ENCODE measurements at places on chromosomes 3 and 15.

GRCh38 chr15:63509056-63509954 lies 4.9 kb downstream of the USP3 start:
- DNase-seq = no peak

DNA sequence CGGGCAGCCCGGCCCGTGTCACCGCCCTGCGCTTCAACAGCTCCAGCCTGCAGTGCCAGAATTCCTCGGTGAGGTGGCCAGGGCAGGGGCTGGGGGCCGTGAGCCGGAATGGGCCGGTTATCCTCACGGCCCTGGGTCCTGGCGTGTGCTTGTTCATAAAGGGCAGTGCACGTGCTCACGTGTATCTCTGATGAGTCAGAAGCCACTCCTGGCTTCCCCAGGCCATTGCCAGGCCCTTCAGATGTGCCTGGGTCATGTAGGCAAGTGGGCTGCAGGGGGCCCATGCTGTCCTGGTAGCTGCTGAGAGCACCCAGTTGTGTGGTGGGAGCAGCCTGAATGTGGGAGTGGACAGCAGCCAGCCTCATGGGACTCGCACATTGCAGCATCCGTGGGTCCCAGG lies 29.2 kb downstream of the PLXNA1 start:
- DNase-seq = no peak

DNA sequence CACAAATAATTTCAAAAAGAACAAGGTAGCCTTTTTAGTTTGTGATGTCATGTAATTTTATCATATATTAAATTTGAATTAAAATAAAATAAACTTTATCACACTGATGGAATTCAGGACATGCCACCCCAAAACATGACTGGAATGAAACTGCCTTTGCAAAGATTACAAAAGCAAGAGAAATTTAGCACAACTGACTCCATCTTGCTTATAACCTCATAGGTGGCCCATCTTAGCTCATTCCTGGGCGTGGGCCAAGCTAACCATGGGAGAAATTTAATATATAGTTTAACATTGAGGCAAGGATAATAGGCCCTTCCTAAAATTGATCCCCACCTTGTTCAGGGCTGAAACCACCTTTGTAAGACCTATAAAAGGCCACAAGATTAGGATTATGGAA lies 235.6 kb downstream of the ZNF385D start:
- DNase-seq = no peak

GRCh38 chr3:58271901-58272501 lies 34.0 kb upstream of the RPP14 start:
- peak; percentile 97 for DNase-seq

DNA sequence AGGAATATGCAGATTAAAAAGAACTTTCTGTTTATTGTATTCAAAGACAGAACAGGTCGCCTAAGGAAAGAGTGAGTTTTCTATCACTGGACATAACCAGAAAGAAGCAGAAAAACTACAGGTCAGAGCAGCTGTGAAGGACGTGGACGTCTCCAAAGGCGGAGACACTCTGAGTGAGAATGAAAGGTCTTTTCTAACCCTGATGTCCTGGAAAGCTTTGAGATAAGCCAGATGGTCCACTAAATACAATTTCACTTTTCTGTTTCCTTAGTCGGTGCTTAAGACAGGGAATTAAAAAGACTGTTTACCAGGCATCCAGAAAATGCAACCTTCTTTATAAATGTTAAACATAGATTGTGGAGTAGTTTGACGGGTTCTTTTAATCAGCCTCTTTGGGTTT lies 360.4 kb downstream of the FGF12 start:
- DNase-seq = no peak

GRCh38 chr3:45043728-45044299 lies 17.7 kb downstream of the CLEC3B start:
- DNase-seq = peak; percentile 86

DNA sequence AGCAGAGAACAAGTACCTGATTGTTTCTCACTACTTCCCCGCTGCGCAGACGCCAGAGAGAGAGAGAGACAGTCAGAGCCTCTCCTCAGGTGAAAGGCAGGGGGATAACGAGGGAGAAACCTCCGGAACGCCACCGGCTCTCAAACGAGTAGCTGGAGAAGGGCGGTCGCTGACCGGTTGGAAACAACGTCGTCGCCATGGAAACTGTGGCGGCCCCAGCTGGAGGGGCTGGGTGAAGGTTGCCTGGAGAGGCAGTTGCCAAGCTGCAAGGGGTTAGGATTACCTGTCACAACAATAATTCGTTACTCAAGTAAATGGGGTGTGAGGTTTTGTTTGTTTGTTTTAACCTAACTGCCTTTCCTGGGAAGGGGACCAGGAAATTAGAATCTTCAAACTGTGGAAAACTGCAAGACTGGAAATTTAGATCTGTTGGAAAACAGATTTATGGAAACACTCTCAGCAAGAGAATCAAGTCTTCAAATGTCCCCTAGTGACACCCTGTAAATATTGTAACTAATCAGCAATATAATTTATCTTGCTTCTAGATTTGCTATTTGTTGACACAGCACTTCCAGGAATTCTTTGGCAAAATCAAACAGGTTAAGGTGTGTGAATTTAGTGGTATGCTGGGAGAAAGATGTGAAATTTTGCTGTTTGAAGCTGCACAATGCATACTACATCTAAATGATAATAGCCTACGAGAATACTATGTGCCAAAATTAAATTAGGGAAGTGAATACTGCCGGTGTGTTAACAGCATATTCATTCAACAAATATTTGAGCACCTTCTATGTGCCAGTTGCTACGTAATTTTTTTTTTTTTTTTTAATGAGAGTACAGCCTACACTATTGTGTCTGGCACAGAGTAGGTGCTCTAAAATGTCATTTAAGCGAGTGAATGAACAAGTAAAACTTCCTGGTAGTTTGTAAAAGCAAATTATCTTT lies at the start of gene DNAH12:
TSS of gene DNAH12 (minus strand) at position 164 of the 945 bp plus-strand sequence. CDS start 1,474 bp downstream, outside the sequence.
- peak; percentile 9 for DNase-seq

DNA sequence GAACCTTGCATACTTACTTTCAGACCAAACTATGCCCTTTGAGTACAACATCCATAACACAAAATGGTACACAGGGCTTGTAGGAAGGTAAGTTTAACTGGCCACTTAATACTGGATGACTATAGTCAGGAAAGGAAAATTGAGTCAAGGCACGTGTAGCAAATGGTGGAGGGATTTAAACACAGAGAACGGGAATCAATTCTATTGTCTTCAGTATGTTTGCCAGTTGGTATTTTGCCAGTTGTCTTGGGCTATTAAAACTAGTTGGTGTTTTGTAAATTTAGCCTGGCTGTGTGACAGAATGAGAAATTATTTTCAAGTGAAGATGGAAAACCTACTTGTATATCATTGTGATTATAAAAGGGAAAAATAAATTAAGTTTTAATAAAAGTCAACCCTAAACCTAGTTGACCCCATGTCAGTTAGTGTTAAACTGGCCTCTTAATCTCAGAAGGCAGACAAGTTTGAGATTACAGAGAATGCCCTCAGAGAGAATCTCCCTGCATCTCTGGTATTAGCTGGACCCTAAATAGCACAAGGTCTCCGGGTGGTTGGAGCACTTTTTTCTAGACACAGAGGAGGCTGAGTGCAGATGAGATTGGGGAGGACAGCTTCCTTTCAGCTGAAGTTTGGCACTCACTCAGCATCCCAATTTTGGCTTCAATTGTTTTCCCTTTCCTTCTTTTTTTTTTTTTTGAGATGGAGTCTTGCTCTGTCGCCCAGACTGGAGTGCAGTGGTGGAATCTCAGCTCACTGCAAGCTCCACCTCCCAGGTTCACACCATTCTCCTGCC lies 91.2 kb downstream of the MB21D2 start:
- no peak for DNase-seq

DNA sequence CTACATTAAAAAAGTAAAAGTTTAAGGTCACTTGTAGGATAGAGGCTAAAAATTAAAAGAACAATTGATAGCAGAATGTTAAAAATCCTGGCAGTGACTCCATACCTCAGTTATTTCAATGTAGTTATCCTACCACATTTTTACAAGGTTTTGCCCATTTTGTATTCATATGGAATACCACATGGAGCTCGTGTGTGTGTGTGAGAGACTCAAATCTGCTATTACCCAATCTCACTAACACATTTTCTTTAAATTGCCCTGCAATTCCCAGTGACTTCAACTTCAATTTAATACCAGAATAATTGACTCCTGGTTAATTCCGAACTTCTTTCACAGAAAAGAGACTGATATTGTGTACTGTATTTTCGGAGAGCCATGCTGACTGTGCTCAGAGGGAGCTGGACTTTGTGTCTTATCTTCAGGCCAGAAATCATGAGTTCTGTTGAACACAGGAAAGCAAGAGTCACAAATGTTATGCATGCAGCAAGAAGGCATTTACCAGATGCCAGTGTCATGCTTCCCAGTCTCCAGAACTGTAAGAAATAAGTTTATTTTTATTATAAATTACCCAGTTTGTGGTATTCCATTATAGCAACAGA lies 529.0 kb upstream of the NECTIN3 start:
- no peak for DNase-seq

DNA sequence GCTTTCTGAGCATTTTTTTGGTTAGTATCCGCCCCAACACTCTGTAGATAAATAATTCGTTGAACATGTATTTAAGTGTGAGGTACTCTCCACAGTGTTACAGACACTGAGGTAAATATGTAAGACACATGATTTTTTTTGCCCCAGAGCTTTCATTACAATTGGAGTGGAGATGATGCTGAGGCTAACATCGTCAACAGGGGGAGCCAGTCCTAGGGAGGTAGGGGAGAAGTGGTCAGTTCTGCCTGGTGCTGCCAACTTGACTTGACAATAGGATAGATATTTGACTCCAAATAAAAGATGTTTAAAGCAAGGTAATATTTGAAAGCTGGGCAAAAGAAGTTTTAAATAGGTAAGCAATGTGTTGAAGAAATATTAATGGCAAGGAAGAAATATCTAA lies 295.7 kb downstream of the UNC13C start:
- no peak for DNase-seq

- DNase-seq = no peak
Observed at GRCh38 chr3:162329514-162329913, 832.9 kb downstream of the OTOL1 start.

- DNase-seq = peak; percentile 85
Observed at GRCh38 chr3:123750659-123751420, 133.3 kb downstream of the MYLK start.

- no peak for DNase-seq
Observed at GRCh38 chr3:128537091-128537703, 44.2 kb upstream of the GATA2 start.

GRCh38 chr3:188701485-188701969 lies 470.2 kb upstream of the TPRG1 start:
- no peak for DNase-seq

- DNase-seq = no peak
Observed at GRCh38 chr3:37668818-37669610, 192.7 kb upstream of the CTDSPL start.

- DNase-seq = no peak
Observed at GRCh38 chr3:42853056-42853455, 22.6 kb downstream of the CYP8B1 start.

- no peak for DNase-seq
Observed at GRCh38 chr3:86880066-86880465, 110.9 kb downstream of the VGLL3 start.

DNA sequence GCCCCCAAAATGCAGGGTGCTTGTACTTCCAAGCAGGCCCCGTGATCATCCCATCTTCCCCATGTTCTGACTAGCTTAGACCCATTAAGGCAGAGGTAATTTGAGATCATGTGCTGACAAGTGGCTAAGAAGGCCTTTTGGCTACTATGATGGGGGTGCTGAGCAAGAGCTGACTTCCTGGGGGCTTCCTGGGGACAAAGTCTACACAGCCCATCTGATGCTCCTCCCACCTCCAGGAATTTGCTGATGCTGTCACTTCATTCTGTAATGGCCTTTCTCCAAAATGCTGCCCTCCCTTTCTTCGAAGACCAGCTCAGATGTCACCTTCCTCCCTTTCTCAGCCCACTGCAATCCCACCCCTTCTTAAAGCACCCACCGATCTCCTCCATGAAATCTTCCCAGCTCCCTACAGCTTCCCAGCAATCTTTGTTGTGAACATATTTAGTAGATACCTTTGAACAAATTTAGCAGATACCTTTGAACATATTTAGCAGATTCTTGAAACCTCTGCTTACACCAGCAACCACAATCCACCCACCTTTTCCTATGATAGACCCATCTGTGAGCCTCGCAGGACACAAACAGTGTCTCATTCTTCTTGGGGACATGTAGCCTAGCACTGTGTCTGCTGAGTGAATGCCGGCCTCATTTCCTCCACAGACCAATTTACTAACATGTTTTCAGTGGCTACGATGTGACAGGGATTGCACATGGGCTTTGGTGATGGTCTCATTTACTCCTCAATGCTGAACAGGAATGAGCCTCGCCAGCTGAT lies 223.3 kb downstream of the EPHB1 start:
- no peak for DNase-seq

- DNase-seq = no peak
Observed at GRCh38 chr3:42398080-42398479, 12.3 kb downstream of the LYZL4 start.

DNA sequence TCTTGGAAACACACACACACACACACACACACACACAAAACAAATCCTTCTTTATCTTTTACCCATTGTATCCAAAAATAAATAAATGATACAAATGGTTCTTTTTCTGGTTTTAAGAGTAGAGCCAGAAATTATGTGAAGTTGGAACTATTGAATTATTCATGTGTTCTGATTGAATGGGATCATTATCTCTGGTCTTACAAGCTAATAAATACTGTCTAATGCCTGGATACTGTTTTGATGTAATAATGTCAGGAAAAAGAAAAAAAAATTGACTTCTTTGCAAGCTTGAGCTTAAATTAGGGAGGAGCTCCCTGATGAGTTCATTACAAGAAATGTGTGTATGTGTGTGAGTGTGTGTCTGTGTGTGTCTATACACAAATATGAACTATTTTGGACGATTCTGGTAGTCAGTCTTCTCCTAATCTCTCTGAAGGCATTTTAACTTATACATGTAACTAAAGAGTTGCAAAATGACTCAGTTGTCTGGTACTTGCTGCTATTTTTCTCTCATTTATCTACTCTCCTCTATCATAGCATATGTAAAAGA lies 507.2 kb upstream of the AGTR1 start:
- DNase-seq = no peak

GRCh38 chr3:123397921-123398785 lies 50.7 kb downstream of the ADCY5 start:
- DNase-seq = no peak

DNA sequence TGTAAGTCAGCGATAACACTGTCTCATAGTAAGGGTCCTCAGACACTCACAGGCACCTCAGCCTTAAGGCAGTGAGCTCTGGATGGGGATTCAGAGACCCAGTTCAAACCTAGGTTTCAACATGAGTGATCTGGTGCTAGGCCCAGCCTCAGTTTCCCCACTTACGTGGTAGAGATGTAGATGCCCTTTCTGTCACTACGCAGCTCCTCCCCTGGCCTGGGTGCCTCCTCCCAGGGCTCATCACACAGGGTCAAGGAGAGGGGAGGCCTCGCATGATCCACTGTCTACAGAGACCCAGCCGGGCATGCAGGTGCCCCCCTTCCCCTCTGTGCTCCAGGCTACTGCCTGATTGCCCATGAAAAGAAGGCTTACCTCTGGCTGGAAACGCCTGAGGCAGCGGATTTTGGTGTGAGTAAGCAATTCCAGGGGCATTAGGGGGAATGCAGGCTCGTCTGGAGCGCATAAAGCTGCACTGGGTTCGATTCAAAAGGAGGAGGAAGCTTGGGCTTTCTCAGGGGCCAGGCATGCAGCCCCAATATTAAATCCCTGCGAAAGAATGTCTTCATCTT lies 69.8 kb upstream of the ANKRD34C start:
- DNase-seq = no peak

- peak; percentile 67 for DNase-seq
Observed at GRCh38 chr3:157436583-157437291, at the start of gene PTX3. TSS of gene PTX3 (plus strand) at chr3:157436850. CDS start at chr3:157436934, 84 bp downstream.

GRCh38 chr15:78035321-78035751 lies 42.2 kb downstream of the TBC1D2B start:
- DNase-seq = no peak

- DNase-seq = no peak
Observed at GRCh38 chr3:121793078-121793477, 41.8 kb downstream of the IQCB1 start.

Data from AG08395 (cell line).